ENCODE measurements at places on chromosomes 16 and 17.
A peak's percentile ranks its signal among the peaks of the same experiment; 100 is the strongest.

- DNase-seq = no peak
These were observed 35.8 kb downstream of the SLC7A5 start for GRCh38 chr16:87833548-87833947.

- peak; percentile 57 for DNase-seq
These were observed 45.6 kb downstream of the RMI2 start for GRCh38 chr16:11390573-11391495.

DNA sequence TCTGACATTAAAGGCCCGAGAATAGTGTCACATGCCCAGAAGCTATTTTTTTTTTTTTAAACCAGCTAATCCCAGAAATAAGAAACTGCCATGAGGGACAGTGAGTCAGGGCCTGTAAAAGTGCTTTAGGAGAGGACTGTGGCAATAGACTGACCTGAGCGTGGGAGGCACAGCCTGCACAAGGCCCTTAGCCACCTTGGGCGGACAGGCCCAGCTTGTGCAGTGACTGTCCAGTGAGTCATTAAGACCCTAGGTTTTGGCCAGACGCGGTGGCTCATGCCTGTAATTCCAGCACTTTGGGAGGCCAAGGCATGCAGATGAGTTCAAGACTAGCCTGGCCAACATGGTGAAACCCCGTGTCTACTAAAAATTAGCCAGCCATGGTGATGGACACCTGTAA lies 343.0 kb upstream of the ZFHX3 start:
- no peak for DNase-seq

GRCh38 chr16:2455081-2455845 lies 4.6 kb upstream of the TEDC2 start:
- no peak for DNase-seq

DNA sequence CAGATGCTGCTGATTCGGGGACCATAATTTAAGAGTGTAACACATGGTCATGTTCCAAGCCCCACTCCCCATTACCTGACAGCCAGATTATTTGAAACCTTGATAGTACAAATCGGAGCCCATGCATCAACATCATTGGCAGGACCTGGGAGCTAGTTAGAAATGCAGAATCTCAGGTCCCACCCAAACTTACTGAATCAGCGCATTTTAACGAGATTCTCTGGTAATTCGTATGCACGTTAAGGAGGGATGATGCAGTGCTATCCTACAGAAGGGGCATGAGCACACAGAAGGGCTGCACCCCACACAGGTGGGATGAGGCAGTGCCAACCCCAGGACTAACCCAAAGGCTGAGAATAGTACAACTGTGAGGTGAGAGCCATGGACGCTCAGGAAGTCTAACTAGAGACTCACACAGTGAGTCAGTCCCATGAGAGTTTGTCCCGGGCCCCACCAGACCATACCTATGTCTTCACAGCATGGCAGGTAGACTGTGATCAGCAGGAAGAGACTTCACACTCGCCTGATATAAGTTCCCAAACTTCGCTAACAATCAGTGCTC lies 64.9 kb downstream of the ZNF18 start:
- DNase-seq = no peak

All from eye (tissue), 1 donor.